ENCODE measurements at places on chromosomes 1 and 21.

DNA sequence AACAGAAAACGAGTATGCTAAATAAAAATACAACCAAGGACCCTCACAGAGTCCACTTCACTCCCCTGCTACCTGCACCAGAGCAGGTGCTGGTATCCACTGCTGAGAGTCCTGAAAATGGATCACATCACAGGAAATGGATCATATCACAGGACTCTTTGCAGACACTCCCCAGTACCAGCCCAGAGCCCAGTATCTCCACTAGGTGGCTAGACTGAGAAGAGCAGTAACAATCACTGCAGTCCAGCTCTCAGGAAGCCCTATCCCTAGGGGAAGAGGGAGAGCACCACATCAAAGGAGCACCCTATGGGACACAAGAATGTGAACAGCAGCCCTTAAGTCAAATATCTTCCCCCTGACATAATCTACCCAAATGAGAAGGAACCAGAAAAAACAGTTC, 28.0 kb downstream of the AGBL4 start:
- no peak for DNase-seq

DNA sequence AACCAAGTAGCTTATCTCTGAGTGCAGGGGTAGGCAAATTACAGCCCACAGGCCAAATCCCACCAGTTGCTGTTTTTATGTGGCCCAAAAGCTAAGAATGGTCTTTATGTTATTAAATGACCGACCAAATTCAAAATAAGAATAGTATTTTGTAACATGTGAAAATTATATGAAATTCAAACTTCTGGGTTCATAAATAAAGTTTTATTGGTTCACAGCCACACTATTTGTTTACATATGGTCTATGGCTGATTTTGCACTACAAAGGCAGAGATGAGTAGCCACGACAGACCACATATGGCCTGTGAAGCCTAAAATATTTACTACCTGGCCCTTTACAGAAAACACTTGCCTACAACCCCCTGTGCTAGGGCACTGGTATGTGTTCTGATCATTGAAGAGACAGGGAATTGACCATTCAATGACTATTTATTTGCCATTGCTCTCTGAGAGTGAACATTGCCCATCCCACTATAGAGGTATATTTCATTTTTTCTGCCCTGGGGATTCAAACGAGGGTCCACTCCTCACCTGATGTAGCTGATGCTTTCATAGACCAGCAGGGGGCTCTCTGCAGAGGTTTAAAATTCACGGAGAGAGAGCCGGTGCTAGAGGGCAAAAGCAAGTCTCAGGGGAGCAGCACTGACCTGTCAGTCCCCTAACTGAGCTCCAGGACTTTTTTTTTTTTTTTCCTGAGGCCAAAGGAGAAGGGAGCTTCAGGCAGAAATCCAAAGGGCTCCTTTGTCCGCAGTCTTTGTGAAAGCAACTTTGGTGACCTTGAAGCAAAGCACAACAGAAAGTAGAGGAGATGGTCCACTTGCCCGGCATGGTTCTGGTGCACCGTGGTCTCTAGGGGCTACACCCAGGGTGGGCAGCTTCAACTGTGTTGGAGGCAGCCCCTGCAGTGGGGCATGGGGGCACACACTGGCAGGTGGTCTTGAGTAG, 7.3 kb upstream of the GNL2 start:
- DNase-seq: peak; percentile 4

DNA sequence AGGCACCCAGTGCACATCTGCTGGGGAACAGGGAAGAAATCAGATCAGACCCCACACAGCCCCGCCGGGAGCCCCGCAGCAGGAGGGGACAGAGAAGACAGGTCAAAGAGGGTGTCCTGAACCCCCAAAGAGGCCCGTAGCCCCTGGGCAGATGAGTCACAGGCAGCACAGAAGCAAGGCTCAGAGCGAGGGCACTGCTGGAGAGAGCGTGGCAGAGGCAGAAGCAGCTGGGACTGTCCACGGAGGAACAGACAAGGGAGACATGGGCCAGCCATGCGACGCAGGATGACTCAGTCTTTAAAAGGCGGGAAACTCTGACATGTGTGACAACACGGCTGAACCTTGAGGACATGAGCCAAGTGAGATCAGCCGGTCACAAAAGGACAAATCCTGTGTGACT, 14.5 kb upstream of the PRDM16 start:
- no peak for DNase-seq

- DNase-seq: no peak
These were observed 18.5 kb downstream of the HAX1 start for GRCh38 chr1:154290921-154291320.

- DNase-seq: no peak
These were observed 39.3 kb downstream of the VWA5B1 start for GRCh38 chr1:20329793-20330542.

GRCh38 chr1:21289700-21290545, at the start of gene ECE1:
ECE1 (minus strand) TSS chr1:21290463; CDS start chr1:21290414, 49 bp downstream.
- peak; percentile 49 for DNase-seq

DNA sequence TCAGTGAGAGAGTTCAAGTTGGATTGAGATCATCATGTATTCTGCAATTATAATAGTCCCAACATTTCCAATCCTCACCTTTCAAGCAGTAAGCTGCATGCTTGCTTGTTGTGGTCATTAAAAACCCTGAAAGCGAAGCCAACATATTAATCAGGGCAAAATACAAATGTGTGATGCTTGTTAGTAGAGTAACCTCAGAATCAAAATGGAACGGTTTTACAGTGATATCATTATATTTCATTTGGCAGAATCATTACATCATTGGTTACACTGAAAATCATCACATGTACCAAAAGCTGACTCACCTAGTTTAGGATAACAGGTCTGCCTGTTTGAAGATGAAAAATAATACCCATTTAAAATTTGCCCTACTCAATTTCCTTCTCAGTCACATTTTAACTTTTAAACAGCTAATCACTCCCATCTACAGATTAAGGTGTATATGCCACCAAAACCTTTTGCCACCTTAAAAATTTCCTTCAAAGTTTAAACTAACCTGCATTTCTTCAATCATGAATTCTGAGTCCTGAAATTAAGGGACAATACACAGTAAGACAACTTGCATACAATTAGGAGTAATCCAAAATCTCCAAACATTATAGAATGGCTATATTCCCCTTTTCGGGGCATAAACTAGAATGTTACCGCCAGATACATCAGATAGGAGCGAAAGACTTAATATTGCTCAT, 3.5 kb downstream of the GAS5 start:
- DNase-seq: no peak

GRCh38 chr1:154546264-154547063, 12.0 kb downstream of the UBE2Q1 start:
- DNase-seq: peak; percentile 30

DNA sequence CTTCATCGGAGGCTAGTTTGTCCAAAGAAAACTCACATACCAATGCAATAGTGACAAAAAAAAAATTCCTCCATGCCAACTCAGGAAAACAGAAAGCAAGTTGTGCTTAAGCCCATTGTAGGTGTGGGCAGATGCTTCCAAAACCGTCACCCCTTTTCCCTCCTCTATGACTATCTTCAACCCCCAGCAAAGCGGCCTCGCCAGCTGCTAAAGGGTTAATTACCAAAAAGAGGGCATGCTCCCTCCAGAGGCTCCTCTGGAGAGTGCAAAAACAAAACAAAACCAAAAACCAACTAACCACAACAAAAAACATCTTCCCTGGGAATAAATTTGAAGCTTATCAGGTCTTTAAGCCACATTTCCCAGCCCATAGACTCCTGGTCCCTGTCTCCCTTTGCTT, 1.2 kb downstream of the LMOD1 start:
- DNase-seq: no peak

GRCh38 chr1:87833166-87833565, 504.5 kb downstream of the LMO4 start:
- no peak for DNase-seq

GRCh38 chr1:107965110-107965991, at the start of gene VAV3:
VAV3 (minus strand) TSS chr1:107965180; CDS start chr1:107964869, 311 bp downstream.
- peak; percentile 35 for DNase-seq

GRCh38 chr1:94332952-94333351, 85.2 kb upstream of the ABCD3 start:
- no peak for DNase-seq

DNA sequence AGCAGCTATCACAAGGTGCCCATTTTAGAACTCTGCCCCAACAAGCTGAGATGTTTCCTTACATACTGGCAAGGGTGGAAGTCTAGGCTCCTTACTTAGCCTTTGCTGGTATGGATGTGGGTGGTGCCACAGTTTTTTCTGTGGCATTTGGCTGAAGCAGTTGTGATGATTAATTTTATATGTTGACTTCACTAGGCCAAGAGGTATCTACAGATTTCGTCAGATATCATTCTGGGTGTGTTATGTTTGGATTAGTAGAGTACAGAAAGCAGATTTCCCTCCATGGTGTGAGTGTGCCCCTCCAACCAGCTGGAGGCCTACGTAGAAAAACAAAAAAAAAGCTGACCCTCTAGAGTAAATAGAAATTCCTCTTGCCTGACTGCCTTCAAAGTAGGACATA, 317.0 kb downstream of the BARHL2 start:
- DNase-seq: no peak

DNA sequence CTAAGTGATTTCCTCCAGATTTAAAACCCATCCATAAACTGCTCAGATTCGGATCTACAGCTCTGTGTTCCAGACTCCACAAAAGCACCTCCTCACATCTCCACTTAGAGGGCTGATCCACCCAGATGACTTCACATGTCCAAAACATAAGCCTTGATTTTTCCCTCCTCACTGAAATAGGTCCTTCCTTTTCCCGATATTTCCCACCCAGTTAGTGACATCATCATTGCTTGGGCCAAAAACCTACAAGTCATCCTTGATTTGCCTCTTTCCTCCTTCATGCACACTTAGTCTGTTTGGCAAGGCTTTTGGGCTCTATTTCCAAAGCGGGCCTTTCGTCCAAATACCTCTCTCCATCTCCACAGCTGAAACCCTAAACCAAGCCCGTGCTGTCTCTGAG, 32.3 kb downstream of the CCDC185 start:
- no peak for DNase-seq

GRCh38 chr1:55639526-55639925, 424.4 kb upstream of the USP24 start:
- DNase-seq: no peak

DNA sequence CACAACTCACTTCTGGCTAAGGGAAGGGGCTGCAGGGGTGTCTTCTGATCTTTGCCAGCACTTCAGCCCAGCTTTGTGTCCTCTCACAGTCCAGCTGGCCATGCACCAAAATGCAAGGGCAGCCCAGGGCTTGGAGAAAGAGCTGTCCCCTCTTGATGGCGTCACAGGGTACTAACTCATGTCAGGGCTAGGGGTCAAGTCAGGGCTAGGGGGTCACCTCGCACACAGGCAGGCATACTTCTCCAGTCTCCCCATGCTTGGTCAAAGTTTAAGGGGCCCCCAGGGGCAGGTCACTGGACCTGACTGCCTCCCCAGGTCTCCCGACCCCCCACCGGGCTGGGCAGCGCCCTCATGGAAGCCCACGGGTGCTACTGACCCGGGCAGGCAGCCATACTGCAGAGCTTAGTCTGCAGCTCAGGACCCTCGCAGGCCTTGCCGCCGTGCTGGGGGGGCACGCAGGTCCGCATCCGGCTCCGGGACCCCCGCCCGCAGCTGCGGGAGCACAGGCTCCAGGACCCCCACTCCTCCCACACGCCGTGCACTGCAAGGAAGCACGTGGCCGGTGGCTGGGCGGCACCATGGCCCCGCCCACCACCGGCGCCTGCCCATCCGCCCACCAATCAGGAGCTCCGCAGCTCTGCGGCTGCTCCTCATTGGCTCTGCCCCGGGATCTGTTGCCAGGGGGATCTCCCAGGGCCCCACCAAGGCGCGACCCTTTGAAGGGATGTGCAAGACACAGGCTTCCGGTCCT, 21.5 kb downstream of the ADGRB2 start:
- DNase-seq: no peak

DNA sequence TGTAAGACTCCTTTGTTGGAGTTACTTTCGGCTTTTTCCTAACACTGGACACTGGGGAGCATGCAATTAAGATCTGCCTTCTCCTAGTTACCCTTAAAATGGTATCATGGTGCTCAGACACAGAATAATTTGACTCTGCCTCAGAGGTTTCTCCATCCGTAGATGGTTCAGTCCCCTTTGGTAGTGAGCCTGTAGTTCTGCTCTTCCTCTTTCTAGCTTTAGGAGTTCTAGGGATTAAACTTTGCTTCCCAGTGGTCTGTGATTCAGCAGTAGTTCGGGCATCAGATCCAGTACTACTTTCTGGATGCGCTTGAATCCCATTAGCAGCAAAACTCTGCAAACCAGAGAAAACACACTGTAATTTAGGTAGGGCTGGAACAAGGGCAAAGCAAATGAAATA, 1.5 kb downstream of the DNTTIP2 start:
- DNase-seq: no peak

GRCh38 chr1:10196976-10197375, 13.4 kb upstream of the KIF1B start:
- DNase-seq: no peak

DNA sequence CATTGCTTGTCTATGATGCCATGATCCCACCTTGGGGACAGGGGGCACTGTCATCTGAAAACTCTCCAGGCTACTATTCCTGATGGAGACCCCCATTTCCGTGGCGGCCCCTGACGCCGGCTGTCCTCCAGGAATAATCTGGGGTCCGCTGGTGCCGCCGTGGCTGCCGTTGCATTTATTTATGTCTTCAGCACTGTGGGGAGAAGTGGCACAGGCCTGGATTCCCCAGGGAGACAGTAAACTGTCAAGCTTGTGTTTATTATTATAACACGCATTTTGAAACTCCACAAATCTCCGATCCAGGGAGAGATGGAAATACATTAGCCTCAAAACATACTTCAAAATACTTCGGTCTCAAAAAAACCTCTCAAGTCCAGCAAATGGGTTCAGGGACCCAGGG, 126.9 kb upstream of the C1orf174 start:
- DNase-seq: no peak

- DNase-seq: no peak
These were observed 12.1 kb downstream of the BSND start for GRCh38 chr1:55010887-55011217.

DNA sequence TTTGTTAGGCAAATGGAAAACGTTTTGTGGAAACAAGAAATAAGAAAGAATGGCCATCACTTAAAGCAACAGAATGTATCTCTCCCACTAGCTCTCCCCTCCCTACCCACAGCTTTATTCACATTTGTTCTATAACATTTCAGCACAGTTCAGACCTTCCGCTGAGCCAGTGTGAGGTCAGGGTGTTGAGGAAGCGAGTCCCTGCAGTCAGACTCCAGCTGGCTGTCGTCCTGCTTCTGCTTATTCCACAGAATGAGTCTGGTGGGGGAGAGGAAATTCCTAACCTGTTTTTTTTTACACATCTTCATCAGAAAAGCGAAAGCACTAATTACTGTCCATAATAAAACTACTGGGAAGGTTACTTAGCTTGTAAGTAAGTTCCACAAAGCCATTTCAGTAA, 39.0 kb downstream of the MRPL39 start:
- DNase-seq: no peak

Measured in naive thymus-derived CD8-positive, alpha-beta T cell (primary cell).